RCC 7860 (cell line): ENCODE measurements at places on chromosomes 3 and 15.

GRCh38 chr3:124731760-124732159 is 1.5 kb downstream of the UMPS start:
- DNase-seq = no peak

- DNase-seq = no peak
Observed at GRCh38 chr3:33547101-33547500, 106.9 kb upstream of the UBP1 start.

GRCh38 chr15:25391971-25392721 is 46.7 kb downstream of the UBE3A start:
- peak; percentile 59 for DNase-seq

GRCh38 chr3:35690271-35690670 is 50.9 kb downstream of the ARPP21 start:
- DNase-seq = no peak

DNA sequence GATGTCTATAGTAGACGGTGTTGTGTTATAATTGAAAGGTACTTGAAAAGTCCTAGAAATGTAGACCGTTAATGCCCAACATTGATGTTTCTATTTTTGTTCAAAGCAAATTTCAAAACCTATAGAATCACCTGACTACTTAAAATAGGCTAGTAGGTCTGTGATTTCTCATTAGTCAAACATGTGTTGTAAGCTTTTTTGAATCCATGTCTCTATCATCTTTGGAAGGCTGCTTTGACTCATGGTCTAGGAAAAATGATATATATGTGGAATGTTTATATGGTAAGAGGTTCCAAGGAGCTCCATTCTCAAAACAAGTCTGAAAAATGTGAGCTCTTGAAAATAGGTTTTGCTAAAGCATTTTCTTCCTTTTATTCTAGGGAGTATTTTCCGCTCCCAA is 375.3 kb downstream of the LPP start:
- no peak for DNase-seq

DNA sequence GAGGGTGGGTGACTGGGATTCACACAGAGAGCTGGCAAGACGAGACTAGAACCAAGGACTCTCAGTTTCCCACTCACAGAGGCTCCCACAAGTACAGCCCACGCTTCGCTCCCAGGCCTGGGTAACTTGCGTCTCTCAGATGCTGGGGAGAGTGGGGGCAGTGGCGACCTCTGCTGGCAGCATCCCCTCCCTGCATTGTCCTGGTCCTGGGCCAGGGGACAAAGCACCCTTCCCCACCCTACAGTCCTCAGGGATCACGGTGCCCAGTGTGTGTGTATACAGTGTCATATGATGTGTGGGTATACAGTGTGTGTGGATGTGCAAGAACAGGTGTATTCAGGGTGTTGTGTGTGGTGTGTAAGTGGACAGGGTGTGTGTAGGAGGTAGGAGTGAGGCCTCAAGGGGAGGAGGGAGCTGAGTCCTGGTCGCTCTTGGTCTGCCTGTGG is 12.8 kb downstream of the VILL start:
- DNase-seq = no peak

GRCh38 chr3:20022954-20023622 is 11.0 kb upstream of the PP2D1 start:
- DNase-seq = no peak

DNA sequence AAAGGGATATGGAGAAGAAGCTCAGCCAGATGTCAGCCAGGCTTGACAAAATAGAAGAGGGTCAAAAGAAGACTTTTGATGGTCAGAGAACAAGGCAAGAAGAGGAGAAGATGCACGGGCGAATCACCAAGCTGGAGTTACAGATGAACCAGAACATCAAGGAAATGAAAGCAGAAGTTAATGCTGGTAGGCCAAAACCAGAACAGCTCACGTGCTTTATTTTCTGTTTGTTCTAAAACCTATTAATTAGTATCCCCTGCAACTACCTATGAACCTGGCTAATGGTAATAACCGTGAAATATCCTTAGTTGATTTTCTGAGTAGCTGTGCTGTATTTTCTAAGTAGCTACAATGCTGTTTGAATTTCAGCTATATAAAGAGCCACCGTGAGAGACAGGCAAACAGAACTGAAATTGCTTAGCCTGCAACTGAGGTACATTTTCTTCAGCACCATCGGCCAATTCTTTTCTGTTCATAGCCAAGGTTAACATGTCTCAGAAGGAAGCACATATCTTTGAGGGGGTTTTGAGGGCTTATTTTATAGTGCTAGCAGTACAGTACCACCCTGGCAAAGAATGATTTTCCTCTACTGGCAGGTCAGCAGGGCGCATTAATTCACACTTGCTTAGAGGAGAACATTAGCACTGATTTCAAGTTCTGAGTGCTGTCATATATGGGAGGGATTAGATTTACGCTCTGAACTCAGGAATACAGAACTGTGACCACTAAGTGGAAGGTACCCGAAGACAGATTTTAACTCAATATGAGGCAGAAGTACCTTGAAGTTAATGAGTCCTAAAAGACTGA is 78.9 kb downstream of the FAM81A start:
- no peak for DNase-seq

DNA sequence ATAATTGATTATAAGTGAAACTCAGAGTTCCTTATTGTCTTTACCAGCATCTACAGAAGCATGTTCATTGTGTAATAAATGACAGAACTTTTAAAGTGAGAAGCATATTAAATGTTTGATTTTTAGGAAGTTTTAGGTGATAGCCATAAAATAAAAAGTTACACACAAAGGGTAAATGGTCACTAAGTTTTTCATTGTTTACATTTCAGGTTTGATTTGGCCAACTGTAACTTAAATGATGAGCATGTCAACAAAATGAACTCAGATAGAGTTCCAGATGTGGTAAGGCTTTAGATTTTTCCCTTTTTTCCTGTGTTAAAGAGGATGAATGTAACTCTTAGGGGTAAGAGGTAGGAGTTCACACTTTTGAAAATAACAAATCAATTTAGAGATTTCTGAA is 25.9 kb downstream of the NMD3 start:
- no peak for DNase-seq

GRCh38 chr3:167918686-167919085 is 177.0 kb downstream of the GOLIM4 start:
- DNase-seq = no peak

GRCh38 chr3:176861137-176861536 is 336.1 kb downstream of the TBL1XR1 start:
- no peak for DNase-seq

- DNase-seq = no peak
Observed at GRCh38 chr15:31317421-31318327, 9.0 kb upstream of the KLF13 start.

DNA sequence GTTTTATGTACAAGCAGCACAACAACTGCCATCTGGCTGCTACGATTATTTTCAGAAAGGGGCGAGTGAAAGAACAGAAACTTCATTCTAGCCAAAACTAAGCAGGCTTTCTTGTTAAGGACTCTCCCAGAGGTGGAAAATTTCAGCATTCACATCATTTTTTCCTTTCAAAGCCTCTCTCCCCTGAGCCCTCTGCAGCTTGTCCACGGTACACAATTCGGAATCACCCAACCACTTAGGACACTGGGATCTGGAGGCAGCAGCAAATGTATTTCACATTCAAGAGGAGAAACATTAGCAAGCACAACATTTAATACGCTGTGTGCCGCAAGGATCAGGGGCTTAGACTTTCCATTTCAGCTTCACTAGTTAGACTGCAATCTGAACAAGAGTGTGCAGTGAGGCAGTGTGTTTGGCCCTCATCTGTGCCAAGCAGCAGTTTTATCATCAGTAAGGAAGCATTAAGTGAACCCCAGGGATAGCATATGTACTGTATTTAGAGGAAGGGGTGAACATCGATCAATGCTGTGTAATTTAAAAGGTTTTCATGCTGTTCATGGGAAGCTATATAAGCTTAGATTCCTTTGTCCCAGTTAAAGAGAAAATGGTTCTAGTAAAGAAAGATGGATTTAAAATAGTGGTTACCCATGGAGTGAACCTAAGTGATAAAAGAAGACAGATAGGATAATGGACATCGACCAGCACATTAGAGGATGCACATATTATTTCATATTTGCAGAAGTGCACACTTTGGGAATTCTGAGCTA is 504.9 kb downstream of the TBL1XR1 start:
- DNase-seq = no peak

DNA sequence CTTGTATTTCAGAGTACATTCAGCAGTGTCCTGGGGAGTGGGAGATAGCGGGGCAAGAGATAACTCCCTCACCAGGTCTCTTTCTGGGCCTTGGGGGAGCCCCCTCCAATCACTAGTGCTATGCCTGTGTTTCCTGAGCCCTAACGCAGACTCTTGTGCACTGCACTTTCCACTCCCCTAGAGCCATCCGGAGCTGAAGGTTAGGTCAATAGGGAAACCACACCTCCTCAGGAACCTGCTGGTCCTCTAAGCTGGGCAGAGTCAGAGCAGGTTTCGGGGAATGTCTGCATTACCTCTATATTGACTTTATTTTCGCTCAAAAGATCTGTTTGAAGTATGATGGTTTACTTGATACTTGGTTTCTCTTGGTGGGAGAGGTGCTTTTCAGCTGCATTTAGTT is 617.0 kb upstream of the ROBO1 start:
- DNase-seq = no peak

- DNase-seq = no peak
Observed at GRCh38 chr15:94233441-94233840, 2.1 kb downstream of the MCTP2 start.

DNA sequence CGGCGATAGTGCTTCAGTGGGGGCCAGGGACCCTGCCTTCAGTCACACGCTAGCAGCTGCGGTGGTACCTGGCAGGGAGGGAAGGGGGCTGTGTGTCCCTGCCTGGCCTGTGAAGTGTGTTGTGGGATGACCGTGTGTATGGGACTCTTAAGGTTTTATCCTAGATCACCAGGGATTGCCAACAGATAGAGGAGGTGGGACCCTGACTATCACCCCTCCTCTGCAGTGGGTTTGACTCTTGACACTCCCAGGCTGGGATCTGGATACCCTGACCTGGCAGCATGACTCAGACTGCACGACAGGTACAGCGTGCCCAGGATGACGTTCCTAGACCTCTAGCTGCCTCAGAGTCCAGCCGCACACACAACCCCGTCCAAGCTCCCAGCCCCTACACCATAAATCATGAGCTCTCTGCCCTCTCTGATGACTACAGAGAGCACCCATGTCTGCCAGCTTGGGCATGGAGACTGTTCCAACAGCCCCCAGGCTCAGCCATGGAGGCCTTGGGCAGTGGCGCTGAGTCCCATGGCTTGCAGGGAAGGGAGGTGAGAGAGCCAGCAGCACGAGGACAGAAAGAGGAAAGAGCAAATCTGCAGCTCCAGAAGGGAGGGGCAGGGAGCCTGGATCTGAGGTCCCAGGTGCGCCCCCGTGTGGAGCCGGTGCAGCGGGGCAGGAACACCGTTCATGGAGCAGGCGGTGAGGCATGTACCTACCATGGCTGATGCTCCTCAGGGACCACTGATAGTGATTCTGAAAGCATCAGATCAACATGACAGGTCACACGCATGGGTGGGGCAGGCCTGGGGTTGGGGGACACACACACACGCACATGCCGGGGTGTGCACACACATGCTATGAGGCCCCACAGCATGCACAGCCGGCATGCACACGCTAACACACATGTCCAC is 71.0 kb downstream of the ADAMTS7 start:
- DNase-seq = peak; percentile 13

- no peak for DNase-seq
Observed at GRCh38 chr3:186220911-186221645, 112.2 kb upstream of the ETV5 start.

DNA sequence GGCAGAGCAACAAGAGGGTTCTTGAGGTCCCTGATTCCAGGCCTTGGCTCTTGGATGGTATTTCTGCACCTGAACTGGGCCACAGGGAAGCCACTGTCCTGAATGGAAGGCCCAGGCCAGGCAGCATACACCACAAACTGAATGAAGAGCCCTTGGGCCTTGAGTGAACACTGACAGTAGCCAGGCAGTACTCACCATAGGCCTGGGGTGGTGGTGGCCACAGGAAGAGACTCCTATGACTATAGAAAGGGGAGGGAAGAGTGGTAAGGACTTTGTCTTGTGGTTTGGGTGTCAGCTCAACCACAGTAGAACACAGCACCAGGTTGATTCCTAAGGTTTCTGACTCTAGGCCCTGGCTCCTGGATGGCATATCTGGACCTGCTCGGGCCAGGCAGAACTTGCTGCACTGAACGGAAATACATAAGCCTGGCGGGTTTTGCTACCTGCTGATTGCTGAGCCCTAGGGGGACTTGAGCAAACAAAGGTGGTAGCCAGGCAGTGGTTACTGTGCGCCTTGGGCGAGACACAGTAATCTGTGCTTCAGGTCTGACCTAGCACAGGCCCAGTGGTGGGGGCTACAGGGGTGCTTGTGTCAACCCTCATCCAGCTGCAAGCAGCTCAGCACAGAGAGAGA is 241.4 kb downstream of the ISL2 start:
- no peak for DNase-seq

GRCh38 chr3:127134466-127134865 is 58.5 kb upstream of the PRR23E start:
- no peak for DNase-seq
